IPS DF 19.7 (cell line): ENCODE measurements at places on chromosomes 12 and 14.

- DNase-seq, result no peak
These were observed 10.8 kb upstream of the GYS2 start for GRCh38 chr12:21615431-21615830.

- DNase-seq, result no peak
These were observed 6.0 kb downstream of the KRT75 start for GRCh38 chr12:52428121-52428520.

GRCh38 chr14:24052656-24053547 is 1.1 kb downstream of the CARMIL3 start:
- no peak for DNase-seq

DNA sequence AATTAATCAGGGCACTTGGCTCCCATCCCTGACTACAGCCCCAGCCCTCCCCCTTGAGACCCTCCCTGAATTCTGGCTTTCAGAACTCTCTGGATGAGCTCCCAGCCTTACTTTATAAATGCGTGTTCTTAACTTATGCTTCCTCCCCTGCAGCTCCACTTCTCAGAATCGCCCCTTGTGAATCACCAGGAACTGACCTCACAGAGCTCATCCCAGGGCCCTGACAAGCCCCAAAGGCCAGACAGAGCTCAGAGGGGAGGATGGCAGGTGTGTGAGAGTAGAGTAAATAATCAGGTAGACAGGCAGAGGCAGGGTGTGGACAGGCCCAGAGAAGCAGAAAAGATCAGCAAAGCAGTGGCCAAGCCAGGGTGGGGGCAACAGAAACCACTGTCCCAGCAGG is 68.2 kb upstream of the FOXN3 start:
- no peak for DNase-seq

GRCh38 chr12:109680264-109681005 is 33.2 kb upstream of the FAM222A start:
- no peak for DNase-seq
